Effector memory CD4-positive, alpha-beta T cell (primary cell): ENCODE measurements at places on chromosomes 7 and 10.

- no peak for DNase-seq
Observed at GRCh38 chr7:102321351-102322201, 34.7 kb downstream of the SPDYE6 start.

DNA sequence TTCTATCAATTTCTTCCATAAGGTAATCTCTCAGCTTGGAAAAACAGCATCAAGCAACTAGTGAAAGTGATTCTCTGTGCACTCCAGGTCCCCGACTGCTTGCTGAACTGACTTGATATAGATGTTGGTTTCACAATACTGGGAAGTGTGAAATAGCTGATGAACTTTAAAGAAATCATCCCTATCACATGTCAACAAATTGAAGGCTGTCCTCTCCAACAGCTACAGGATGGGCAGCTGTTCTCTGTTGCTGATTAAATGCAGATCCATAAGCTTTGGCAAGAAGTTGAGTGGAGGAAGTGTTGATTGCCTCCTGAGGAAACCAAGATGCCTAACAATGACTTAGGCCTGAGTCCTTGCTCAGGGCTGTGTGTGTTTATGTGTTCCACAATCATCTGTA lies 130.4 kb upstream of the GDF10 start:
- no peak for DNase-seq

DNA sequence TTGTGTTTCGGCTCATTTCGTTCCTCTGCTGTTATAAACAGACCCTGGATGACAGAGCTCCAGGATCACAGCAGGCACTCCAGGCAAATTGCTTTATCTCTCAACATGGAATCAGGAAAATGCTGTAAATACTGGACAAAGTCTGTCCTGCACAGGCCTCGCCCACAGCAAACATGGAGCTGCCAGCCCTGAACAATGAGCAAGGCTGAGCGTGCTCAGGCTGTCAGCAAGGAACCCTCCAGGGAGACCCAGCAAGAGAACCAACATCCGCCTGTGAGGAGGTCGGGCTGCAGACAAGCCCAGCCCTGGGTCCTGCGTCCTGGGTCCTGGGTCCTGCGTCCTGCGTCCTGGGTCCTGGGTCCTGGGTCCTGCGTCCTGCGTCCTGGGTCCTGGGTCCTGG lies 180.8 kb downstream of the PTPRN2 start:
- no peak for DNase-seq

GRCh38 chr7:114243646-114244045 lies 171.0 kb upstream of the FOXP2 start:
- no peak for DNase-seq

DNA sequence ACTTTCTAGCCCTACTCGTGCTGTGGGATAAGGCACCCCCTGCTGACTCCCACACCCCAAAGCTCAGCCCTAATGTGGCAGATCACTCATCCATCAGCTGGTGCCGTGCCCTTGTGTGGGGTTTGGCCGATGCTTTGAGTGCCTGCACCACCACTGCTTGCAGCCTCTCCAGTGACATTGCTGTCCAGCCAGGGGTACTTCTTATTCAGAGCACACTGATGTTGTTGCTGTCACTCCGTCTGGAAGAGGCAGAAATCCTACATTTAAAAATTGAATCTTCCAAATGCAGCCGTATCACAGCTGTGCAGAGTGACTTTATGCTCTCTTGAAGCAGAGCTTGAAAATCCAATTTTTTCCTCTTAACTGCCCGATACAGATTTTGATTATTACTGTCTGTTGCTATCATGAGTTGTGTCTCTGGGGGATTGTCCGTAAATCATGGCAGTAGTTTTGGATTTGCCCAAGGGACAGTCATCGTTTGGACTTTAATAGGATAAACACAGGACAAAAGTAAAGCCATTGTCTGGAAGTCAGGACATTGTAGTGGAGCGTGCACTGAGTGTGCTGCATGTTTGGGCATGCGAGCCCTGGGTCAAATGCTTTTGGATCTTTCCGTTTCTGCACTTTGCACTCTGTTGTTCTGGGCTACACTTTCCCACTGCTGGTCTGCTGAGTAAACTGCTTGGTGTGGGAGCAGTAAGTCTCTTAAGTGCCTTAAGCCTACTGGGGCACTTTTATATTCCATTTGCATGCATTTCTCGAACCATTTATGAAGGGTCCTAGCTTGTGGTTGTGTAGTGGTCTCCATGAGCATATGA lies 128.2 kb downstream of the DOCK1 start:
- DNase-seq = no peak

DNA sequence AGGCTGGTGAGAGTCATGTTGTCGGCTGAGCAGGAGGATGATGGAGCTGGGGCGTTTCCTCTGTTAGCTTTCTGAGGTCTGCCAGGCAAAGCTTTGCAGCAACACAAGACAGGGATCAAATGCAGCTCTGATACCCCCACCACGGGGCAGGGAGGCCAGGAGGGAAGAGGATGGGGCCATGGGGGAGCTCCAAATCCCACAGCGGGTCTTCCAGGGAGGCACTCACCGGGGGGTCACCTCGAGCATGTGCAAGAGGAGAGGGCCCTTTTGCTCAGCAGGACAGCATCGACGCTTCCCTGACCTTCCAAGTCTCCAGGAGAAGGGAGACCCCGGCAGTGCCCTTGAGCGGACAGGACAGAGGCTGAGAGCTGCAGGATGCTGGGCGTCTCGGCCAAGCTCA lies 127.5 kb downstream of the WDR37 start:
- DNase-seq = no peak

- DNase-seq = no peak
Observed at GRCh38 chr7:8982338-8982992, 549.1 kb downstream of the NXPH1 start.

DNA sequence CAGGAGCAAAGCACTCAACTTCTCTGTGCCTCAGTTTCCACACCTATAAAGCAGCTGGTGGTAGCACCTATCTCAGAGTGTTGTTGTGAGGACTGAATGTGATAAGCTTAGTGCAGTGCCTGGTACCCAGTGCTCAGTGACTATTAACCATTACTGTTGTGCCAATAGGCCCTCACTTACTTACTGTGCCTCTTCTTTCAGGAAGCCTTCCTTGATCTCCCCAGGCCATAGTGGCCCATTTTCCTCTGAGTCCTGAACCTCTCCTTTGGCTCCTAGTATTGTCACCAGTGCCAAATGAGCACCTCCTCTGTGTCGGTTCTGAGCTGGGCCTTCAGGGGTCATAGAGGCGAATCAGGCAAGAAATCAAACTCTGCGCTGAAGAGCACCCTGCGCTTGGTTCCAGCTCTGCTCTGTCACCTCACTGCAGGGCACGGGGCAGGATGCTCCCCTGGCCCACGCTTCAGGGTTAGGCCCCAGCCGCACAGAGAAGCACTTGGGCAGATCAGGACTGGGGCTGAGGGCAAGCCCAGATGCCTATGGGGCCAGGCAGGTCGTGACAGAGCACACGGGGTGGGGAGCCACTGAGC lies 2.5 kb downstream of the CALHM1 start:
- DNase-seq = no peak

GRCh38 chr10:16520900-16521299 lies 779 bp downstream of the C1QL3 start:
- no peak for DNase-seq

GRCh38 chr7:387132-388022 lies 97.4 kb downstream of the FOXL3 start:
- no peak for DNase-seq

DNA sequence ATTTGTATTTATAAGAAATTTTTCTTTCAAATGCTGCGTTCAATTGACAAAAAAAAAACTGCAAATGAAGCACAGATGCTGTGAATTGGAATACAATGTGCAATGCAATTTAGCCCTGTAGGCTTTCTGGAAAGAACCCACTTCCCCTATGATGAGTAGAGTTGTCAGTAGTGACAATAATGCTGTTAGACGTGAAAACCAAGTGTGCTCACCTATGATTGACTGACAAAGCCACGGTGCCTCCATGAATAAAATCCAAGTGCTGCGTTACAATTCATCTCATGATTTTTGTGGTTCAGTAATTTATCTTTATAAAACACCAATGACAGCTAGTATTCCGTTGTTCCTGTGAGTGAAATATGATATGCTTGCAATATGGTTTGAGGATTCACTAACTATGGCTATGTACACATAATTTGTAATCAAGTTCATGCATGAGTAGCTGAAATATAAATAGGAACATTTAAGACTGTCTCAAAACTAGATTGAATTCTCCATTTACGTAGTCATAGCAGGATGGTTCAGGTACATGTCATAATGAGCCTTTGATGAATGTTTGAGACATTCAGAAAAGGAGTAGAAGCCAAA lies 1160.3 kb downstream of the CNTNAP2 start:
- DNase-seq = no peak

DNA sequence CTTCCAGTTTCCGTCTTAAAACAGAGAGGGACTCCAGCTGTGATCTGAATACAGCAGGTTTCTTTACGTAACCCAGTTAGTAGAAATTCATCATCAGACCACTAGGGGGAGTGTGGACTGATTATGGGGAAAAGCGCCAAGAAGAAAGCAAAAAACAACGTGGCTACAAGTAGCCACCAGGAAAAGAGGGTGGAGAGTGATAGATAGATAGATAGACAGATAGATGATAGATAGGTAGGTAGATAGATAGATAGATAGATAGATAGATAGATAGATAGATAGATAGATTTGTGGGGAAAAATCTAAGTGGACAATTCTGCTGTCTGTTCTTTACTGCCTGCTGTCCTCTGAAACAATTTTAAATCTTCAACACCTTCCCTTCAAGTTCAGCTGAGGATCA lies 12.7 kb upstream of the AKR1B10 start:
- DNase-seq = no peak

- no peak for DNase-seq
Observed at GRCh38 chr10:47061776-47062175, 150.5 kb downstream of the PTPN20 start.

GRCh38 chr7:90966346-90966745 lies 297.9 kb upstream of the FZD1 start:
- no peak for DNase-seq

GRCh38 chr10:51080311-51081006 lies 6.2 kb downstream of the PRKG1 start:
- DNase-seq = no peak

- no peak for DNase-seq
Observed at GRCh38 chr7:91287371-91288084, 23.3 kb downstream of the FZD1 start.

- DNase-seq = no peak
Observed at GRCh38 chr7:338295-339061, 48.5 kb downstream of the FOXL3 start.

GRCh38 chr10:118729200-118729599 lies 25.6 kb downstream of the CACUL1 start:
- DNase-seq = no peak

DNA sequence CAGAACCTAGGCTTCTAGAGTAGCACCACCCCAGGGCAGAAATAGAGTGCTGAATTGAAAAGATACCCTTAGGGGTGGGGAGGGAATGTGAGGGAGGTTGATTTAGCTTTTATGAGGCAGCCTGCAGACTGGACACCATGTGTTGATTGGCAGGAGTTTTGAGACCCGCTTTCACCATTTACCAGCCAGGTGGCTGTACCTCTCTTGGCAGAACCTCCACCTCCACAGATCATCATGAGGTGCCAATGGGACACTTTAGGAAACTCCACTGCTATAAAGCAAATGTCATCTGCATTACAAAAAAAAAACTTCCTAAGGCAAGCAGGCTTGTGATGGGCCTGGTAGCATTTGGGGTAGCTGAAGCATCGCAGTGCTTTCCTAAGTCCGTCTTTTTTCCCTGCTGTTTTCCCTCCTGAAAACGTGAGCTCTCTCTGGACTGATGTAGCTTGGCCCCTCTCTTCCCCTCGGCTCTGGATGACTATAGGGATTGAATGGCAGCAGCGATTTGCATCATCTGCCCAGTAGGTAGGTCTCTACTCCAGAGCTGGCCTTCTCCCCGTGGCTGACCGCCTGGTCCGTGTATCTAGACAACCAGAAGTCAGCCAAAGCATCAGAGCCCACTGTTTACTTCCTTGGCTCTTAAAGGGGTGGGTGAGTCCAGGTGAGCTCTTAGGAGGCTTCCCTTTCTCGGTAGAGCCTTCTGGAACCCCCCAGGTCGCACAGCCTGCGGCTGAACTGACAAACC lies 1.3 kb downstream of the PCBD1 start:
- no peak for DNase-seq

- no peak for DNase-seq
Observed at GRCh38 chr7:48098846-48099245, 9.8 kb downstream of the UPP1 start.

- no peak for DNase-seq
Observed at GRCh38 chr10:91987397-91988037, 63.9 kb downstream of the BTAF1 start.

GRCh38 chr10:48247680-48248079 lies 26.8 kb downstream of the FRMPD2 start:
- DNase-seq = no peak

- no peak for DNase-seq
Observed at GRCh38 chr10:74822521-74823089, 3.8 kb upstream of the KAT6B start.

DNA sequence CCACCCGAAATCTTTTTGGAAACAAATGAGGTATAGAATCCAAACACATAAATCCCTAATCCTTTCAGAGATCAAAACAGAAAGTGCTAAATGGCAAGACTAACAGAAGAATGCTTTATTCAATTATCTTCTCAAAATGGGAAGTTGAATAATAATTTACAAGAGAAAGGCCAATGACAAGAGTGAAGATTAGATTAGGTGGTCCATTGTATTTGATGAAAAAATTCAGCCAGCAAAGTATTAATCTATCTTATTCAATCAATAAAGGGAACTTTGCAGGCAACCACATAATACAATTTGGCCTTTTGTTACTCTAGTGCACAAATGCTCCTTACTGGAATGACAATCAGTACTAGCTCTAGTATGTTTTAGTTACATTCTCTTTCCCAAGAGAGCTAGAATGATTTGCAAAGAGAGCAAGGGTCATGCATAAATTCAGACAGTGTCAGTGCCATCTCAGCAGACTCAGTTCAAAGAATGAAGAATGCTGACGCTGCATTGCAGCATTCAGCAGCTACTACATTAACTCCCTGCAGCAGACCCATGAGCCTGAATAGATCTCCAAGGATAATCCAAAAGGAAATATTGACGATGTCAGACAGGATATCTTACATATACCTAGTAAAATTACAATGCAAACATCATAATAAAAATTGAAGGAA lies 131.8 kb downstream of the ANK3 start:
- no peak for DNase-seq

DNA sequence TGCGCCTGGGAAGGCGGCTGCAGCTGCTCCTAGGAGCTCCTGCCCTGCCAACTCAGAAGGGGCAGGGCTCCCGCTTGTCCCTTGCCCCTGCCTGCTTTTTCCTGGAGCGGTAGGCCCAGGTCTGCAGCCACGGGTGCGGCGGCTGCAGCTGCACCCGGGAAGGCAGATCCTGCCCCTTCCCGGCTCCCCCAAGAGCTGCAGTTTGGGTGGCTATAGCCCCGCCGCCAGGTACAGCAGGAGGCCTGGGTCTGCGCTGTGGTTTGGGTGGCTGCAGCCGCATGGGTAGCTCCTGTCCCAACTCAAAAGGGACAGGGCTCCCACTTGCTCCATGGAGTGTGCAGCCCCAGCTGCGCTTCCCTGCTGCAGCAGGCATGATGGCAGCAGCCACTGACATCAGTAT lies 6.5 kb upstream of the AUTS2 start:
- no peak for DNase-seq

GRCh38 chr10:86077271-86077670 lies 289.3 kb downstream of the GRID1 start:
- DNase-seq = no peak

- DNase-seq = no peak
Observed at GRCh38 chr10:20202337-20202736, 386.1 kb downstream of the PLXDC2 start.
